ENCODE measurements at places on chromosomes 5 and 9.

DNA sequence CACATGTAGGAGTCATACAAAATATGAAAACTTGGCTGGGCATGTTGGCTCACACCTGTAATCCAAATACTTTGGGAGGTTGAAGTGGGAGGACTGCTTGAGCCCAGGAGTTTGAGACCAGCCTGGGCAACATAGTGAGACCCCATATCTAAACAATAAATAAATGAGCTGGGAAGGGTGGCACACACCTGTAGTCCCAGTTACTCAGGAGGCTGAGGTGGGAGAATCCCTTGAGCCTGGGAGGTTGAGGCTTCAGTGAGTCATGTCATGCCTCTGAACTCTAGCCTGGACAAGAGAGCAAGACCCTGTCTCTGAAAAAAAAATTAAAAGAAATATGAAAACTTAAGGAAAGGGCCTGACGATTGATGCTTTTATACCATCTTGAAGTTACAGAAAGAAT lies 112.4 kb upstream of the RAI14 start:
- no peak for DNase-seq

DNA sequence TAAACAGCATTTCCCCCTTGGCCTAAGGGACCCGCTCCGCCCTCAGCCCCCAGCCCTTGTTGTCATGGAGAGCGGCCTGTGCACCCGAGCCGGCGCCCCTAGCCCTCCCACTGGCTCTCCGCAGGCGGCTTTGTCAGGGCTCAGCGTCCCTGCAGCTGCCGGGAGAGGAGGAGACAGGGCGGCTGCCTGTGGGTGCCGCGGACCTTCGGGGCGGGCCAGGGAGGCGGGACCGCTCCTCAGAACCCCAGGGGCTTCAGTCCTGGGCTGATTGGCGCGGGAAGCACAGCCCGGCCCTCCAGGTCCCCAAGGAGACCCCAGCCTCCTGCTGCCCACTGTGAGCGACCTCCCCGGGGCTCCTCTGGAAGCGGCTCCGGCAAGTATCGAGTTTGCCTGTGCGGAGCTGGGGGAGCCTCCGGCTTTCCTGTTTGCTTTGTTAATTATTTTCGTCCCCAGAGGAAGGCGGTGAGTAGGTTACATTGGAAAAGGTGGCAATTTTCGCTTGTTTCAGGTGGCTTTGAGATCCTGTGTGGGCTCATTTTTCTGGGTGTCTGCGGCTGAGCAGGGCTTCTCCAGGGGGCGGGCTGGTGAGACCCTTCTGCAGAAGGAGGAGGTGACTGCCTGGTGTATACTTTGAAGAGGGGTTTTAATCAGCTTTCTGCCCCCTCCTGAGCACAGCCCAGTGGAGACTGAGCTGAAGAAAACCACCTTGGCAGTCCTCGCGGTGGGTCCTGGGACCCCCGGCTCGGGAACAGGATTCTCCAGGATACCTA lies at the start of gene FGD3:
Gene FGD3 (plus strand): TSS at position 256 of the 770 bp plus-strand sequence. CDS start 28,734 bp downstream, outside the sequence.
- peak; percentile 44 for DNase-seq

GRCh38 chr9:103799959-103800358 lies 294.1 kb upstream of the SMC2 start:
- no peak for DNase-seq

DNA sequence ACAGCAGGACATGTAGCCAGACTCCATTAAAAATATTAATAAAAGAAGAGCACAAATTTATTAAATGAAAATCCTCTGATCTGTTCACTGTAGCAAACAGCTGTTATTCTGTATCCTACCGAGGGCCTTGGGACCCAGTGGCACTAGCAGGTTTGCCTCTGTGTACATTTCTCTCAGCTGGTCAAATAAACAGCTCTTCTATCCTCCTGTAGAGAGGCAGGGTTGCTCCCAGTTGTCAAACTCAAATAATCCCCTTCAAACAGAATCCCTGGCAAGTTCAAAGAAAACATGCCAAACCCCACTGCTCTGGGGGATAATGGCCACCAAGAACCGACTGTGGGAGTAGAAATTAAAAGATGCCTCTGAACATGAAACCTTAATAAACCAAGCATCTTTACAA lies 1262.0 kb upstream of the DMAC1 start:
- DNase-seq = no peak

- no peak for DNase-seq
Observed at GRCh38 chr9:4840018-4840417, 47.3 kb downstream of the RCL1 start.

- no peak for DNase-seq
Observed at GRCh38 chr9:101027236-101027635, 1.3 kb upstream of the PLPPR1 start.

DNA sequence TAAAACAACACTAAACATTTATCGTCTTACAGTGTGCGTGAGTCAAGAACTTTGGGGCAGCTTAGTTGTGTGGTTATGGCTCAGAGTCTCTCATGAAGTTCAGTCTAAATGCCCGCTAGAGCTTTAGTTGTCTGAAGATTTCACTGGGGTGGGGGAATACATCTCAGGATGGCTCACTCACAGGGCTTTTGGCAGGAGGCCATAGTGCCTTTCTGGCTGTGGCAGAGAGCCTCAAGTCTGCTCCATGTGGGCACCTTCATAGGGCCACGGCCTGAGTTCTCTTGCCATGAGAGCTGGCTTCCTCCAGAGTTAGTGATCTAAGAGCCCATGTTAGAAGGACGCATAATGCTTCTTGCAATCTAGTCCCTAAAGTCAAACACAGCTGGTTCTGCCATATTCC lies 258.8 kb upstream of the NUDT12 start:
- DNase-seq = no peak

DNA sequence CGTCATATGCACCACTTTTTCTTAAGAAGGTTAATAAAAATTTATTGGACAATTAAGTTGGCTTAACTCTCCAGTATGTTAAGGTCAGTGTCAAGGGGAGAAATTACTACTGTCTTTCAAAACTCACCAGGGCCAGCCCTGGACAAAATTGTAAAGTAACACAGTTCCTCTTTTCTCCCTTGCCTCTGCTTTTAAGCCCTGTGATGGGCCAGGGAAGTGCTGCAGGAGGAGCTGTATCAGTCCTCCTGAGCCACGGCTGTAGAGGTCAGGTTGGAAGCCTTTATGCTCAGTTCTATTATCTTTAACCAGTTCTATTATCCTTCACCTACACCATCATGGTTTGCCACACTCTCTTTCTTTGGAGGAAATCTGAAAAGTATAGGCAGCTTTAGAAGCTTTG lies 11.5 kb upstream of the PPP2R2B start:
- no peak for DNase-seq

DNA sequence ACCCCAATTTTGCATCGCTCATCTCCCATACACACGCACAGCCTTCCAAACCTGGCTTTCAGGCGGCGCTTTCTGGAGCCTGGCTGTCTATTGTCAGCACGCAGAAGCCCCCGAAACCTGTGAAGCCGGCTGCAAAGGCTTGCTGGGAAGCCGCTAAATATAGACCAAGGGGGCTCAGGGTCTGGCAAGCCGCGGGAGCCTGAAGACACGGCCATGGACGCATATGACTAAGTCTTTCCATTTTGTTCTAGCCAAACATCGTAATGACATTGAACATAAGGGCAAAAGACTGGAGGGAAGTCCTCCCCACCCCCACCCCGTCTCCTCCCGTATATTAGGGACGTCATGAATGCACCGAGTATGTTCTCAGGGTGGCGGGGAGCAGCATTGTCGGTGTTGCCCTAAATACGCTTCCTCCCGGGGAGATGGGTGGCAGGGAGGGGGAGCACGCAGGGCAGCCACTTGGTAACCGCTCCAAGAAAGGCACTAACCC lies 1.1 kb downstream of the CTNND2 start:
- no peak for DNase-seq

DNA sequence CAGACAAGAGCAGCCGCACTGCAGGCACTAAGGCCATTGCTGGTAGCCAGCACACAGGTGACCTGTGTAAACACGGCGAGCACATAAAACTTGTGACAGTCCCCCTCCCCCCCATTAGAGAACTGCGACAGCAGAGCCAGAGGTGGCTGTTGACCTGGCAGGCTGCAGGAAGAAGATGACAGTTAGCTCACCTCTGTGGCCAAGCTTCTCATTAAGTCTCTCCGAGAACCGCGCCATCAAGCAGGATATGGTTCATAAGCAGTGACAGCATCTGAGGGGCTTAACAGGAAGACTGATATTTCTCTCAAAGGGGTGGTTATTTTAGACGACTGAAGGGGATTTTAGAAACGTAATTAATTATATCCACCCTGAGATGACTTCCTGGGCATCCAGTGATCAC lies 5.2 kb downstream of the SURF4 start:
- DNase-seq = peak; percentile 69

DNA sequence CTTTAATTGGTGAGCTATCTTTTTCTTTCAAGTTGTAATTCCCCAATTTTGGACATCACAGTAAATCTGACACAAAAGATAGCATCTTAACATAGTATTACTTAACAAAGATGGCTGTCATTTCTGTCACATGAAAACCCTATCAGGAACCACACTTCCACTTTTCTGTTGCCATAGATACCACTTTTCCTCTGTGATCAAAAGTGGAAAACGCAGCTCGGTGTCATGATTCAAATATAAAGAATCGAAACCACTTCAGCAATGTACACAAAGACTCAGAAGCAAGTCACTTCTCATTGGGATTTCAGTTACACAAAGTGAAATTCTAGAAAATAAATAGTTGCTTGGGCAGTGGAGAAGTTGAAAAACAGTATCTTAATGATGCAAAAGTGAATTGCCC lies 524.9 kb upstream of the ITGA1 start:
- DNase-seq = no peak
